Stimulated activated CD8-positive, alpha-beta memory T cell treated with anti-CD3 and anti-CD28 coated beads, Interleukin-7, amount 100 ng/mL, for 1 hour (primary cell): ENCODE measurements at places on chromosomes 2 and 18.

DNA sequence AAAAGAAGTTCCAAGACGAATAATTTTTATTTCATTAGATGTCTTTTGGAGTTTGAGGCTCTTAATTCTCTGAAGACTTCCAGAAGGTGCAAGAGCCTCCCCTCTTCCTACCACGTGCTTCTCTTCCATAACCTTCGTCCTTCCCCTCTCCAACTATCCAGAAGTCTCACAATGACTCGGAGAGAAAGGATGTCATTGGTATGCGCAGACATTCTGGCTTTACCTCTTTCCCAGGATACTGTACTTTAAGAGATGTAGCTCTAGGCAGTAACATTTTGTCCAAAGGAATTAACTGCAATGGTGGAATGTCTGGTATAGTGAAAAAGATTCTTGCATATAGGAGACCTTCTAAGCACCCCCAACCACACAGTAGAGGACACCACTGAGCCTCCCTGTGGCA is 249.0 kb upstream of the OSR1 start:
- DNase-seq: no peak

DNA sequence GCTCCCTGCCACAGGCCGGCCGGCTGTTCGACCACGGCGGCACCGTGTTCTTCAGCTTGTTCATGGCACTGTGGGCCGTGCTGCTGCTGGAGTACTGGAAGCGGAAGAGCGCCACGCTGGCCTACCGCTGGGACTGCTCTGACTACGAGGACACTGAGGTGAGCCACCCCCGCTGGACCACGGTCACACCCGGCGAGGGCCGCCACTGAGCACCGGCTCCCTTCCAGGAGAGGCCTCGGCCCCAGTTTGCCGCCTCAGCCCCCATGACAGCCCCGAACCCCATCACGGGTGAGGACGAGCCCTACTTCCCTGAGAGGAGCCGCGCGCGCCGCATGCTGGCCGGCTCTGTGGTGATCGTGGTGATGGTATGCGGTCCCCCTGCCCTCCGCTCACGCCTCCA is 20.8 kb downstream of the ANO7 start:
- no peak for DNase-seq

DNA sequence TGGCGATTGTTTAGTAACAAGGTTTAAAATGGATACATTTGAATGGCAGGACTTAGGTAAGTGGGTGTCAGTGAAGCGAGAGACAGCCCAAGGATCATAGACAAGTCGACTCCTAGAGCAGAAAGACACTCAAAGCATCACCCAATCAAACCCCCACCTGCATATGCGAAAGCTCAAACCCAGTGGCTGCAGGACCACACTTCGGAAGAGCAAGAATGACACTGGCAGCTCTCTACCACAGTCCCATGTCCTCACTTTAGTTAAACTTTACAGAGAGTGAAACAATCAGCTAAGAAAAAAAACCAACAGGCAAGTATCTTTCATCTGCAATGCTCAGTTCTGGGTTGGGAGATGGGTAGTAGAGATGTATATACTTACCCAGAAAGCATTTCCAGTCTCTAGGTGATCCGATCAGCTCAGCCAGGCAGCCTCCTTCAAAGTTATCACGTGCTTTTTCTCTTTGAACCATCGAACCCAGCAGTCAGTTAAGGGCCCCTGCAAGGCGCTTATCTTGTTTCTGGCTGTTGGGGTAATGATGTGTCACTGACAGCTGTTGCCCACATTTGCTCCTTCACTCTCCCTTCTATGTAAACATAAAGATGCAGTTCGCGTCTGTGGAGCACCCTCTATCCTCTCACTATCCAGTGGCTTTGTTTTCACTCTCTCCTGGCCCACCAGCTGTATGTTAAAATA is 357.5 kb upstream of the ID2 start:
- DNase-seq: no peak

- no peak for DNase-seq
Measured at GRCh38 chr2:68690851-68691250, 43.8 kb upstream of the ARHGAP25 start.
